ENCODE measurements at places on chromosomes 4 and X.

DNA sequence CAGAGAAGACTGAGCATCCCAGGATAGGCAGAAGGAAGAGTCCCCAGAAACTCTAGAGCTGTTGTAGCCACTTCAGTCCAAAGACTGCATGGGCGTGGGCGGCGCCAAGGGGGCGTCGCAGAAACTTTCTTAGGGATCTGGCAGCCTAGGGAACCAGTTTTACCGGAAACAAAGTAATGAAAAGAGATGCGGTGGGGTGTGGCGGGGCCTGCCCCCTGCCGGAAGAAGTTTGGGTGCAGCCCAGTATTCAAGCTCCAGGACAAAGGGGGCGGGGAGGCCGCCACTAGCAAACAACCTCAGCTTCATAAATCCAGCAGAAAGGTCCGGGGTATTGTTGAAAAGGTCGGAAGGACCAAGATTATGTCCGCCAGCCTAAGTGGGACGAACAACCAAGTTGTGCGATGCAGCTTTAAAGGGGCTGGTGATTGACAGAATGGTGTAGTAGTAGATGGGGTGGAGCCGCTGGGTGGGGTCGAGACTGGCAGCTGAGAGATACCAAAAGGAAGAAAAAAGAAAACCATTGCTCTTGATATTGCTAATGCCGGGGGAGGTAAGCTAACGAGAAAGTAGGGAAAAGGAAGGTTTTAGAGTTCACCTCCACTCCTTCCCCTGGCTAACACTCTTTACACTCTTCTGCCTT is 190.5 kb downstream of the RRAGB start:
- DNase-seq: no peak

GRCh38 chr4:89140168-89140759 is 28.9 kb downstream of the TIGD2 start:
- DNase-seq: no peak

DNA sequence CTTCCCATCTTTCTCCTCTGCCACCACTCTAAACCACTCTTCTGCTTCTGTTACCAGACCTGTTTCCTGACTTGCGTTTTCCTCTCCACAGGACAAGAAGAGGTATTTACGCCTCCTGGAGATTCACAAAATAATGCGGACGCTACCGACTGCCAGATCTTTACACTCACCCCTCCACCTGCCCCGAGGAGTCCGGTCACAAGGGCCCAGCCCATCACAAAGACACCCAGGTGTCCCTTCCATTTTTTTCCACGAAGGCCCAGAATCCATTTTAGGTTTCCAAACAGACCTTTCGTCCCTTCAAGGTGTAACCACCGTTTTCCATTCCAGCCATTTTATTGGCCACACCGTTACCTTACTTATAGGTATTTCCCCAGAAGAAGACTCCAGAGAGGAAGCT is 8.2 kb downstream of the ODAPH start:
- no peak for DNase-seq

DNA sequence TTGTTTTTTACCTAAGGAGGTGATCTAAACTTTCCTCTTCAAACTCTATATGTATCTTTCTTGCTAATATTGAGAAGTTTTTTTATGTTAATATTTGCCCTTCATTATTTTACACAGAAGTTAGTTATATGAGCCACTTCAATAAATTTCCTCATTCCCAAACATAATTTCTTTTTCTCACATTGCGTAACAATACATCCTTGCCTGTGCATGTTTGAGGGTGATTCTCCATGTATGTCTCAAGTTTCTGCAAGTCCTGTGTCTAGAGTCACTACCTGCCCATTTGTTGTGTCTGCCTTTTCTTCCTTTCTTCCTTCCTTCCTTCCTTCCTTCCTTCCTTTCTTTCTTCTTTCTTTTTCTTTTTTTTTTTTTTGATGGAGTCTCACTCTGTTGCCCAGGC is 2057.9 kb downstream of the PCDH7 start:
- no peak for DNase-seq

DNA sequence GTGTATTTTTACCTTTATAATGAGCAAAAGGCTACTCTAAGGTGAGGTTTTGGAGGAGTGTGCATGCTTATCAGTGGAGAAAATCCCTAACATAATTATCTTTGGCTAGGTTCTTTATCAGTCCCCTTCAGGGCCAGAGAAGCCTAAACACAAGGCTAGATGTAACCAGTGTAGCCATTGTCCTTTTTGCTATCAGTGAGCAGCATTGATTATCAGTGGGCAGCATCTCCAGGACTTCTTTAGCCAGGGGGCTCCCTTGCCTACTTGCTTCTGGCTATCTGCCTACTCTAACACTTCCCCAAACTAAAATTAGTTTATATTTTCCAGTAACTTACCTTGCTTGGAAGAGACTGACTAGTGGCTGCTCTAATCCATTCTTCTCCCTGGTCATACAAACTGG is 595.6 kb downstream of the TRAM1L1 start:
- no peak for DNase-seq

Data from NCI-H2081 (cell line).